ENCODE measurements at places on chromosomes 5 and 9. TPM values are rescaled to one million over a fixed set of nuclear protein-coding genes. Genes with fewer than 3 reads are reported as not detected.

DNA sequence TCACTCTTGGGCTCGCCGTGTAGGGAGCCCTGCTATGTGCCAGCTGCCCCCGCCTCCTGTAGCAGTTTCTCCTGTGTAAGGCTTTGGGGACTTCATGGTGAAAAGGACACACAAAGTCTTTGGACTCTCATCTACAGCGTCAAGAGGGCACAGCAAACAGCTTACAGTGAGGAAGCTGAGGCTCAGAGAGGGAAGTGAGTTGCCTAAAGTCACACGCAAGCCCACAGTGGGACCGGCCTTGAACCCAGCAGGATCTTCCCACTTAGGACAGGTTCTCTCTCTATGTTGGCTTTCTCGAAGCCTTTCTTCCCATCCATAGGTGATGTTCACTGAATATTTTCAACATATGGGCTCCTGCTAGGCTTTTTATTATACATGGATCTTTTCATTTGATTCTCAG is 9.8 kb upstream of the PRRX2 start:
- DNase-seq, result no peak
- H3K4me1 ChIP-seq, result no peaks in the 10 kb centered on the region
- no peak overlapping the region for H3K27ac ChIP-seq
- H3K36me3 ChIP-seq, result no peaks in the 10 kb centered on the region

DNA sequence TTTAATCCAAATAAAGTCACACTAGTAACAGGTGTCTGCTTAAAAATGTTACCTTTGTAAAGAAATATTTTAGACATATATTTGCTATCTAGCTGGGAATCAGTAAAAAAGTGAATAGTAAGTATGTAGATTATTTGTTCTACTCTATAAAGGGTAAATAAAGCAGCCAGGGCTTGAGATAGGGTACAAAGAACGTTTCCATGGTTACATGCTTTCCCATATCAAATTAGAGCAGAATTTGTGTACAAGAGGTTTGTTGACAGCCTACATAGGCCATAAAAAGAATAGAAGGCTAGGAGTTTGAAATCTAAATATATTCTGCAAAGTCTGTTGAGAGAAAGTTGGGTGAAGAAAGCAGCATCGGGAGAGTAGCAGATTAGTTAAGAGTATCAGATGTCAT is 160.9 kb upstream of the POU5F2 start:
- no peaks in the 10 kb centered on the region for H3K4me1 ChIP-seq
- H3K27me3 ChIP-seq, result no peaks in the 10 kb centered on the region
- H3K4me3 ChIP-seq, result no peak overlapping the region
- H3K27ac ChIP-seq, result no peak overlapping the region
- no peak for DNase-seq

DNA sequence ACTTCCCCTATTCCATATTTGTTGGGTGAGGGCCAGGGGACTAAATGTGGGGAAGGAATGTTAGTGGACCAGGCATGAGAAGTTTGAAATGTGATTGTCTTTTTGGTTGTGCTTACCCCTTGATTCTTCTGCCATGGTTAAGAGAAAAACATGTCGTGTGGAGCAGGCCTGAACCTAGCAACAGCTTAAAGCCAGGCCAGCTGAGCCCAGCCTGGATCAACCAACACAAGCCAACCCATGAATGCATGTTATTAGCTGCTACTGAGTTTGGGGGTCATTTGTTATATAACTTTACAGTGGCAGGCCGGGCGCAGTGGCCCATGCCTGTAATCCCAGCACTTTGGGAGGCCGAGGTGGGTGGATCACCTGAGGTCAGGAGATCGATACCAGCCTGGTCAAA is 52.4 kb upstream of the TRIO start:
- peaks cover 13% of the 10 kb centered on the region for H3K4me1 ChIP-seq
- no peak overlapping the region for H3K27ac ChIP-seq
- H3K4me3 ChIP-seq, result no peak overlapping the region

DNA sequence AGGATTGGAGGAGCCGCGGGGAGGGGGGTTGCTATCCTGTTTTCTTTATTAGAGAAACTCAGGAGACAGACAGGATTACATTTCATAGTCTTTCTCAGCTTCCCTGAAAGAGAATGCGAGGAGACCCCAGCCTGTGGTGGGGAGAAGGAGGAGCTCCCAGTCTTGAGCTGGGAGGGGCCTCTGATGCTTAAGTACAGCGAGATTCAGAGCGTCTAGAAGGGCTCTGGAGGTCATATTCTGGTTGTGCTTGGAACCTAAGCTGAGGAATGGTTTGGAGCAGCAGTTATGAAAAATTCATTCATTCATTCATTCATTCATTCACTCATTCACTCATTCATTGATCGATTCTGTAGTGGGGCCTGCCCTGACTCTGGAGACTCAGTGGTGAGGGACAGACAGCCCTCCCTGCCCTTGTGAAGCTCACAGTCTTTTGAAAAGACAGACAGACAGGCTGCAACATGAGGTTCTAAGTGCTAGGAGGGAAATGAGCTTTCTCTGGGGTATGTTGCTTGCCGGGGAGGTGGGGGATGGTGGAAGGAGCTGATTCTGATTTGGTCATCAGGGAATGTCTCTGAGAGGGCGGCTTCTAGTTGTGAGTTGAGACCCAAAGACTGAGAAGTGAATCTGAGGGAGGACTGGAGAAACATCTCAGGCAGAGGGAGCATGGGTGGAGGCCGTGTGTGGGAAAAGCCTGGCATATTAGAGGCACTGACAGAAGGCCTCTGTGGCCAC is 2.5 kb upstream of the SPRY4 start:
- DNase-seq, result peak; percentile 52
- no peaks in the 10 kb centered on the region for H3K36me3 ChIP-seq
- H3K27me3 ChIP-seq, result peaks cover 62% of the 10 kb centered on the region
- no peak overlapping the region for H3K27ac ChIP-seq
- H3K4me3 ChIP-seq, result no peak overlapping the region
- peaks cover 36% of the 10 kb centered on the region for H3K4me1 ChIP-seq

- no peaks in the 10 kb centered on the region for H3K4me1 ChIP-seq
- H3K27ac ChIP-seq, result no peak overlapping the region
- DNase-seq, result no peak
- no peak overlapping the region for H3K4me3 ChIP-seq
Measured at GRCh38 chr9:111148052-111149017, 110.1 kb upstream of the LPAR1 start.

DNA sequence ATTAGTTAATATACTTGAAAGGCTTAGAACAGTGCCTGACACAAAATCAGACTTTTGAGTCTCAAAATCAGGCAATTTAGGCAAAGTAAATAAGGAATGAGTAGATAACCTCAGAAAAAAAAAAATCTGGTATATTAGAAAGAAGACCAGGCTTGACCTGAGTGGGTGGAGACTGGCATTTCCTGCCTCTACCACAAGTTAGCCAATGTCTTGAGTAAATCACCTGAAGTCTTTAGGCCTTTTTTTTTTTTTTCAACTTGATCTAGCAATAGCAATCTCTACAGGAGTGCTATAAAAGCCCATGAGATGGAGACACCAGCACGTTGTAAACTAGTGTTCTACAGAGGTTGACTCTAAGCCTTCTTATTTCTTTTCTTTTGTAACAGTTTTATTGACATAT is 104.2 kb upstream of the RASEF start:
- no peaks in the 10 kb centered on the region for H3K4me1 ChIP-seq
- H3K27me3 ChIP-seq, result no peaks in the 10 kb centered on the region
- H3K27ac ChIP-seq, result no peak overlapping the region
- DNase-seq, result no peak

GRCh38 chr5:160054831-160055230 is 45.9 kb downstream of the TTC1 start:
- H3K27me3 ChIP-seq, result no peaks in the 10 kb centered on the region
- H3K36me3 ChIP-seq, result peaks cover 5% of the 10 kb centered on the region
- H3K4me1 ChIP-seq, result no peaks in the 10 kb centered on the region
- H3K27ac ChIP-seq, result no peak overlapping the region

DNA sequence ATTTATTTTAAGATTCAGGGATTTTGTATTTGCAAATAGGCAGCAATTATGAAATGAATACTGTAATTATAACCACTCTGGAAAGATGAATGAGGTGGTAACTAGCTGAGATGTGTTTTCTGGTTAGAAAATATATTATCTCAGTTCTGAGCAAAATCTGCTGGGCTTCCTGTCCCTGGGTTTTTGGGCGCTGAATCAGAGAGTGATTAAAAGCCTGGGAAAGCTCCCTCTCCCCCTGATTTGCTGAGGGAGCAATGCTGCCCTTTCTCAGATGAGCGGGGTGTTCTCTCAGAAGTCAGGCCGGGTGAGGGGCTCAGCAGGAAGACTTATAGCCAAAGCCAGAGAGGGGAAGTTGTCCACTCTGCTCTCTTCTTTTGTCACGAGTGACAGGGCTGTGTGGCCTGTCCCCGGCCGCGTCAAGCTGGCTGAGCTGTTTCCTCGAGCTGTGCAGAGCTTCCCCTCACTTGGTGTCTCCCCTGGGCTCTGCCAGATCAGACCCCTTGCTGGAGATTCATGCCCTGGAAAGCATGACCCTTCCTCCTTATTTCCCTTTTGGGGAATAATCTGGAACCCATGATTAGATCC is 39.8 kb upstream of the PITX1 start:
- peaks cover 35% of the 10 kb centered on the region for H3K4me1 ChIP-seq
- H3K36me3 ChIP-seq, result no peaks in the 10 kb centered on the region
- no peak overlapping the region for H3K27ac ChIP-seq
- no peak overlapping the region for H3K4me3 ChIP-seq
- peaks cover 98% of the 10 kb centered on the region for H3K27me3 ChIP-seq

DNA sequence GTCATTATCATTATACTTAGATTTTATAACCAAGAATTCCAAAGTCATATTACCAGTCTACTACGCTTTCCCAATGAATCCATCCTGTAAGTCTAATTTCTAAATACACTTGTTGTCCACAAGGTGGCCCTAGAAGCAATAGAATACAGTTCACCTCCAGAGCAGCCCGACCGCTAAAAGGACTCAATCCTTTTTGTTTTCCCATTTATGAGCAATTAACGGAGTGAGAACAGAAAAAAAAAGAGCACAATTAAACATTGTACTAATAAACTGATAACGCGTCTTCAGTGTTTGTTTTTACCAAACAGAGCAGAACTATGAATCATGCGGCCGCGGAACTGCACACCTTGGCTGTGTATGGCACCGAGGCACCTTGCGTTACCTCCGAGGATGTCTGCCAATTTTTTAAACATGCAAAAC is 160.7 kb upstream of the DAPK1 start:
- H3K4me3 ChIP-seq, result peak overlapping the region; percentile 67
- peak; percentile 89 for DNase-seq
- H3K27me3 ChIP-seq, result peaks cover 19% of the 10 kb centered on the region

- H3K36me3 ChIP-seq, result no peaks in the 10 kb centered on the region
- H3K27me3 ChIP-seq, result no peaks in the 10 kb centered on the region
- no peak overlapping the region for H3K4me3 ChIP-seq
- DNase-seq, result no peak
- H3K27ac ChIP-seq, result no peak overlapping the region
Measured at GRCh38 chr5:115396688-115397087, 100.2 kb upstream of the CCDC112 start.

DNA sequence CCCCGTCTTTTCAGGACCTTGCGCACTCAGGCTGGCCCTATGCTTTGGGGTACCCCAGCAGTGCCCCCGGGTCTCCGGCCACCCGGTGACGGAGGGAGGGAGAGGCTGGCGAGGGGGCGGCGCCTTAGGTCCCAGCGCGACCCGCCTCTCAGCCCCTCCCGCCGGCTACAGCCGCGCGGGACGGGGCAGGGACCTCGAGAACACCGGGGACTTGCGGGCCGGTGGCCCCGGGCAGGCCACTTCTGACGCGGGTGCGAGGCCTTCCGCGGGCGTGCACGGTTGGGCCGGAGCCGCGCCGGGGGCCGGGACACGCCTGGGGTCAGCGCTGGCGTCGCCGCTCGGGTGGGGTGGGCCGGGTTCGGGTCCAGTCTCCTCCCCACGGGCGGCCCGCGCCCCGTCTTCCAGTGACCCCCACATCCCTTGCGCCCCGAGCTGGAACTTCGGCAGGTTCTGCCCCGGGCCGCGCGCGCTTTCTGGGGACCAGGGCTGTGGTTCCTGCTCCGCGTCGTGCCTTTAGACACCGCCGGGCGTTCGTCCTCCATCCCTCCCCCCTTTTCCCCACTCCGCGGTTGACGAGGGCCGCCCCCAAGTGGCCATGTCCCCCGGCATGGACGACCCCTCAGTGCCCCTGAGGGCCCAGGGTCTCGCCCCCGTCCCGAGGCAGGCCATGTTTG is 3.8 kb upstream of the SQSTM1 start:
- H3K27ac ChIP-seq, result no peak overlapping the region
- peak; percentile 52 for DNase-seq
- no peaks in the 10 kb centered on the region for H3K36me3 ChIP-seq
- H3K27me3 ChIP-seq, result peaks cover 34% of the 10 kb centered on the region
- H3K4me3 ChIP-seq, result peak overlapping the region; percentile 52

- no peak overlapping the region for H3K4me3 ChIP-seq
- H3K4me1 ChIP-seq, result no peaks in the 10 kb centered on the region
- DNase-seq, result peak; percentile 89
- no peak overlapping the region for H3K27ac ChIP-seq
- no peaks in the 10 kb centered on the region for H3K27me3 ChIP-seq
Measured at GRCh38 chr9:101311758-101312420, 72.9 kb downstream of the BAAT start.

DNA sequence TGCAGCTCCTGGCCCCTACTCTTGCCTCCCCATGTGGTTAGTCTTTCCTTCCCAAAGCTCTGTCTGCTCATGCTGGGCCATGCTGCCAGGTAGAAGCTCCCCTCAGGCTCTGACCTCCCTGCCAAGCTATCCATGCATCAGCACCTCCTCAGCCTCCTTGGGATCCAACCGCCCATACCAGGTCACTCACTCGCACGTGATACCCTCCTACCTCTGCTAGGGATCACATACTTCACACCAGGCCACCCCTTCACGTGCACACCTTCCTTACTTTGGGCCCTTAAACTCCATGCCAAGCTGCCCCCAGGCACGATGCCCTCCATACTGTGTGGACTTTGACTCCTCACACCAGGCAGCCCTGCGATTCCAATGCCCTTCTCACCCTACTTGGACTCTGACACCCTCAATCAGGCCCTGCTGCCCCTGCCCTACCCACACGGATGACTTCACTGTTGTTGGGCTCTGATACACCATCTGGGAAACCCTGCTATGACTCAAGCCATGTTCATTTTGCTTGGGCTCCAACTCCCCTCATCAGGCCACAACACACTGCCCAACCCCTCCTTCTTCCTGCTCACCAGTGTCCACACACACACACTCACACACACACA is 34.1 kb downstream of the ZNF483 start:
- H3K4me1 ChIP-seq, result no peaks in the 10 kb centered on the region
- DNase-seq, result no peak
- H3K27ac ChIP-seq, result no peak overlapping the region
- no peak overlapping the region for H3K4me3 ChIP-seq
- H3K27me3 ChIP-seq, result no peaks in the 10 kb centered on the region

DNA sequence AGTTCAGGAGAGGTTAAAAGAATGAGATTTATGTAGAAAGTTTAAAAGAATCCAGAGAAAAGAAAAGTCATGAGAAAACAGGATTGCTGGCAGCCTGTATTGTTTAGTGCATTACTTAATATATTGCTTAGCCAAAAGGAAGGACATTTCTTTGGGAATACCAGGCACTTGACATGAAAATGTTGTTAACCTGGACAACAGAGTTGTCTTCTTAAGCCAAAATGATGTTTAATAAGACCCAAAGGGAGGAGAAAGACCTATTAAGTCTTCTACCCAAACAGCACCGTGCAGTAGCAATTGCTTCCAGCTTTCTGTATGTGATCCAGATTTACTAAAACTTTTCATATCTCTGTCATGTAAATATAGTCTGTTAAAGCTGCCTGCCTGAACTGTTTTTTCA is 74.0 kb upstream of the PRLR start:
- H3K4me1 ChIP-seq, result peaks cover 8% of the 10 kb centered on the region
- H3K27me3 ChIP-seq, result no peaks in the 10 kb centered on the region
- no peak for DNase-seq
- no peaks in the 10 kb centered on the region for H3K36me3 ChIP-seq

The TIGD6 gene
- 4.7 TPM for total RNA-seq

The BTNL3 gene
- 0.34 TPM for total RNA-seq

The QSOX2 gene
- 19.6 TPM for total RNA-seq

The TRPM3 gene
- 37.2 TPM for total RNA-seq

The APC gene
- 51.7 TPM for total RNA-seq

Measured in neural progenitor cell (in vitro differentiated cells).